ENCODE measurements at places on chromosomes 13 and 19.
A peak's percentile ranks its signal among the peaks of the same experiment; 100 is the strongest.

- DNase-seq, result no peak
These were observed 147.8 kb downstream of the SUCLA2 start for GRCh38 chr13:47853236-47853635.

DNA sequence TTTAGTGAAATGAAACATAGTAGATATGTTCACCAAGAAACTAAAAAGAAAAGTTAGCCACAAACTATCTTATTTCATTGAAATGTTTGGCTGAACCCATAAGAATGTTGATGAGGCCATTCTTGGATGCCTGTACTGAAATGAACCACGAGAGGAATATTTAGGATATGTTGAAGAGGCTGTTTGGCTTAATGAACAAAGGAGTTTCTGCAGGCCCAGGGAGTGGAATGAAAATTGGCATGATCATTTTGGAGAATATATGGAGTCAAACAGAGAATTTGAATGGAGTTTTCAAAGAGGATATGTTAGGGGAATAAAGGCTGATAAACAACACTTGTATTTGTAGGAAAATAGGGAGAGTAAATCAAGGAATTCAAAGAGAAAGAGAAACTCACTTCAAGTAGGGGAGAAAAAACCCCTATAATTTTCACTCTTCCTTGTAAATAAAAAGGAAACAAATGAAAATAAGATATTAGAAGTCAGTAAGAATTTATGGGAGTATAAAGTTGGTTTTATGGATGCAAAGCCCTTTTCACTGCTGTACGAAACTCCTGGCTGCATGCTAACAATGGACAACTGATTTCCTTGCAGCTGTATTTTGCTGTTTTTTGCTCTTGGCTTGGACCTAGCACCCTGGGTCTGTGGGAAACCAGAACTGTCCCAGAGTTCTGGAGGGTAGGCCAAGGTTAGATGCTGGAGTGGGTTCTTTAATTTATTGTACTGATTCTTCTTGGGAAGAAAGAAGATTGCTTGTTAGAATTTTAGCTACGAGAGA lies 36.5 kb downstream of the KL start:
- no peak for DNase-seq

- DNase-seq, result no peak
These were observed 18.4 kb downstream of the LRCH1 start for GRCh38 chr13:46571189-46571908.

GRCh38 chr19:10074153-10074552 lies 12.0 kb upstream of the SHFL start:
- peak; percentile 25 for DNase-seq

DNA sequence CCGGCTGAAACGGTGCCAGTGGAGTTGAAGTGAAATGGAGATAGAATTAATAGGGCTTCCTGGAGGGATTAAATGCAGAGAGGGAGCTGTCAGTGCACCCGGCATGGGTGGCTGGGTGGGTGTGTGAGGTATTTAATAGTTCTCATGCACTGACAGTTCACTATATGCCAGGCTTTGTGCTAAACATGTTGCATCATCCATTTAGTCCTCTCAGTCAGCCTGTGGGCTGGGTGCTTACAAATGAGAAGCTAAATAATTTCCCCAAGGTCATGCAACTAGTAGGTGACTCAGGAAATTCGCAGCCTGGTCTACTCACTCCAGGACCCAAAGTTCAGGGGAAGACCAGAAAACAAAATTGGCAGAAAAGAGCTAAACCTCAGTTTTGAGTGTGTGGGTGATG lies 63.5 kb upstream of the SPATA13 start:
- DNase-seq, result peak; percentile 28

GRCh38 chr13:73119612-73120011 lies 60.8 kb downstream of the KLF5 start:
- no peak for DNase-seq

GRCh38 chr19:56119582-56119978 lies 1.5 kb downstream of the ZNF787 start:
- no peak for DNase-seq

GRCh38 chr13:97429681-97430081 lies 4.3 kb upstream of the RAP2A start:
- DNase-seq, result no peak

DNA sequence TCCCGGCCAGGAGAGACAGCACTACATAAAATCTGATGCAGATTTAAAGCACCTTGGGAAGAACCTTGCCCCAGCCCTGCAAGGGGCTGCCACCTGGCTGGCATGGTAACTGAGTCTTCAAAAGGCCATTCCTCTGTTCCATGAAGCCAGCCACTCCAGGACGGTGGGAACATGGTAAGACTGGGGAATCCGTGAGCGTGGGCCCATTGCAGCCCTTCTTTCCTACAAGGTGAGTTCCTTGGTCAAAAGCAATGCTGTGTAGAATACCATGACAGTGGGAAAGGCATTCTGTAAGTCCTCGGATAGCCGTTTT lies 121.3 kb downstream of the SOX1 start:
- DNase-seq, result no peak

- DNase-seq, result no peak
These were observed 17.6 kb upstream of the WDR88 start for GRCh38 chr19:33114312-33114711.

GRCh38 chr13:91303031-91303430 lies 44.5 kb upstream of the MIR17HG start:
- DNase-seq, result no peak

DNA sequence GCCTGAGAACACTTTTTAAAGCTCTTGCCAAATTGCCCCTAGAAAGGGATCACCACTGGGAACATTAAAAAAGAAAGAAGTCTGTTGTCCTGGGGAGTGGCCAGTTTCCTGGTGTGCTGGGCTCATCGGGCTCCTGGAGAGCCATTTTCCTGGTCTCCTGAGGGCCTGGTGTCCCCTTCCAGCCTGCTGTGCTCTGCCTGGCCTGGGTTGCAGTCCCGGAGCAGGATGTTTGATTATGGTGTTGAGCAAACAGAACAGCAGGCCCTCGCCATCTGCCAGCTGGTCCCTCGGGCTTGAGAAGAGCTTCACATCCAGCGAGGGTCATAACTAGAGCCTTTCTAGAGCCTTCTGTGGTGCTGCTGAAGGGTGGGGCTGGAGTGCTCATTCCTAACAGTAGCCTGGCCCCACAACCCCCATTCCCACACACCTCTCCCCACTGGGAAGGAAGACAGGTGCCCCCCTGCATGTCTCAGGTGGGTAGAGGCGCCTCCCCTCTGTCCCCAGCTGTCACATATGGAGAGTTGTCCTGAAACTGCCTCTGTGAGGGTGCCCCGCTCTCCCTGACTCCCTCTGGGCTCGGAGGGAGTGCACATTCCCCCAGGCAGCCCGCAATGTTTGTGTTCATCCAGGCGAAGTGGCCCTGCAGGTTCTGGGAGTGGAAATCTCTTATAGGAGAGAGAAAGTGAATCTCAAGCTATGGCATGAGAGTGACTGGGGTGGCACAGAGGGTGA lies 151.1 kb downstream of the SIPA1L3 start:
- DNase-seq, result no peak

GRCh38 chr13:100753376-100753775 lies 78.8 kb upstream of the TMTC4 start:
- no peak for DNase-seq

DNA sequence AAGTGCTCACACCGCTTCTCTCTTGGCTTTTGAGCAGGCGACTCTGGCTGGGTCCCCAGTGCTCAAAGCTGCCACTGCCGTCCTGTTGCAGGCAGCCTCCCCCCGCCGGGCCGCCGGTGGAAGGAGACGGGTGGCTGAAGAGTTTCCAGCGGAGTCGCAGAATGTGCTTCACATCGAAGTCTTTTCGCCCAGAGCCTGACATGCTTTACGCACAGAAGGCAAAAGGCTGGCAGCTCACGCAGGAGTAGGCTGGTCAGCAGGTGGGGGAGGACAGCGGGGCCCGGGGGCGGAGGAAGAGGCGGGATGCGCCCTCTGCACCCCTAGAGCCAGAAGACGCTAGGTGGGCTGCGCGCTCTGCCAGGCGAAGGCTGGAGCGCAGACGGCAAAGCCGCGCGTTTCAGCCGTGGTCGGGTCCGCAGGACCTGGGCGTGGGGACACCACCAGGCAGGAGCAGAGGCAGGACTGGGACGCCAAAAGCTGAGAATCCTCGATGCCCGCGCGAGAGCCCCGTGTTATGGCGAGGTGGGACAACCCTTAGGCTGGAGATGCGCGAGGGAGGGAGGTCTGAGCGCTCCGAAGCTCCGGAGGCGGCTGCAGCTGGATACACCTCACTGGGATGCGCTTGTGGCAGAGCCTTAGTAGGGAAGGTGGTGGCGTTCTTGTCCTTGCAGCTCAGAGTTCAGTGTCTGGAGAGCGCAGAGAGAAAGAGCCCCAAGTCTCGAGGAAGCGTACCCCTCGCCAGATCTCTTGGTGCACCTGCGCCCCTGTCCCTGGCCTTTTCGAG lies at the start of gene ATXN8OS:
TSS of gene ATXN8OS (plus strand) at position 329 of the 784 bp plus-strand sequence.
- DNase-seq, result no peak

GRCh38 chr13:31310786-31311185 lies 111.0 kb downstream of the B3GLCT start:
- DNase-seq, result no peak

- no peak for DNase-seq
These were observed 15.0 kb downstream of the MAU2 start for GRCh38 chr19:19335408-19336158.

GRCh38 chr13:67509018-67509417 lies 278.9 kb upstream of the PCDH9 start:
- DNase-seq, result no peak

- no peak for DNase-seq
These were observed 44.7 kb downstream of the CACNA1A start for GRCh38 chr19:13461536-13461935.

- no peak for DNase-seq
These were observed 604 bp downstream of the ERFL start for GRCh38 chr19:41927497-41928192.

GRCh38 chr19:29404951-29405727 lies 120.7 kb upstream of the VSTM2B start:
- no peak for DNase-seq

DNA sequence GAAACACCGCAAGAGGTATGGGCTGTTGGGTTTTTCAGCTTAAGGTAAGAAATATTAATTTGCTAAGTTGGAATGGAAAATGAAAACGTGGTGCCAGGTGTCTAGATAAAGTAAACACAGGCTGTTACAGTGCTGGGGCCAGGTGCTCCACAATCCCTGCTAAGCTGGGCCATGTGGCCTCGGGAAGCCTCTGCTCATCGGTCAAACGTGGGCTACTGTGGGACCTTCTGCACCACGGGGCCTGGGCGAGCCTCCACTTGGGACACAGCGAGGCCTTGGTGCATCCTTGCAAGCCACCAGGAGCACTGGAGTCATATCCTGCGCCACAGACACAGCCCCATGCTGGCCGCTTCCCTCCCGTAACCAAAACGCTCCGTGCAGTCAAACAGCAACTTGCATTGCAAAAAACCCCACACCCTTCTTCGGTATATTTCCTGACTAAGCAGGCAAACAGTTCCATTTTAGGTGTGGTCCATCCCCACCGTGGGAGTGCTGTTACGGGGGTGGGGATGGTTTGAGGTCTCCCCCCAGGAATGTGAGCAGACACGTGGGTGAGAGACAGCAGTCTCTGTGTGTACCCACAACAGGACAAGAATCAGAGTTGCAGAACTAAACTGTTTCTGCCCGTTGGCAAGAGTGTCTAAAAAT lies 96.3 kb upstream of the SOX1 start:
- DNase-seq, result no peak

DNA sequence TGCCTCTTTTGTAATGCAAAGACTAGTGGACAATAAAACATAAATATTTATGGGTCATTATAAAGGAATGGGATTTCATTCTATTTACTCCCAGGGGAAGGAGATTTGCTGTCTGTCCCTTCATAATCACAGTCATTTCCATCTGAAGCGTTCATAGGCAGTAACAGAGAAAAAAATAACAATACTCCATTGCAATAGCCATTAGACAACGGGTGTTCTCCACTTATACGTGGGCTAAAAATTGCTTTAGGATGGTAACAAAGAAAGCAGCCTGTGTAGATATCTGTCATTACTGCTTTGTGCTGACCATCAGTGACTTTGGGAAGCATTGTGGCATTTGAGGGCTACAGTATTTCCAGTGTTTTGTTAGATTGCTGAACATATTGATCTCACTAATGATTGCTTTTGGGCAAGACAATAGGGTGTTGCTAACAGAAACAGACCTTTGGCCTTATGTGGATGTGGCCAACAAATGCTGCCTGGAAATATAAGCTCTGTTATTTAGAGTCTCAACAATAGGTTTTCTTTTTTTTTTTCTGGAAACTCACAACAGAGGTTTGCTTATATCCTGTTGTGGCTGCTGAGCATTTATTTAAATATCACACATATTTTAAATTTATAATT lies 355.2 kb downstream of the MTUS2 start:
- no peak for DNase-seq

GRCh38 chr19:41226874-41227390 lies 7.9 kb downstream of the AXL start:
- no peak for DNase-seq

- DNase-seq, result no peak
These were observed 36.4 kb upstream of the IGFL1 start for GRCh38 chr19:46192992-46193650.

DNA sequence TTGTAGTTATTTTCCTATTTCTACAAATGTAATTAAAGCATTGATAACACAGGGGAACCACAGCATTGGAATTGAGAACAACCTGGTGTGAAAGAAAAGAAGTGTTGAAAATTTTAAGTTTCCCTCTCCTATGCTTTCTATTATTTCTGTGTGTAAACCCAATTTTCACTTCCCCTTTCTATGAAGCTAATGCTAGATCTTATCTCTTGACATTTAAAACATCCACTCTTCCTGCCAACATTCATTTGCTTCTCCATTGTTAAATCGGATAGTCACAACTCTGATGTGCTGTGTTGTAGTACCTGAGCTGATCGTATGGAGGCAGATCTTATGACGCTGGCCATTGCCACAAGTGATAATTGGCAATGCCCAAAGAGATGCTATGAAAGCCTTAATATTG lies 203.0 kb downstream of the ITGBL1 start:
- DNase-seq, result no peak

DNA sequence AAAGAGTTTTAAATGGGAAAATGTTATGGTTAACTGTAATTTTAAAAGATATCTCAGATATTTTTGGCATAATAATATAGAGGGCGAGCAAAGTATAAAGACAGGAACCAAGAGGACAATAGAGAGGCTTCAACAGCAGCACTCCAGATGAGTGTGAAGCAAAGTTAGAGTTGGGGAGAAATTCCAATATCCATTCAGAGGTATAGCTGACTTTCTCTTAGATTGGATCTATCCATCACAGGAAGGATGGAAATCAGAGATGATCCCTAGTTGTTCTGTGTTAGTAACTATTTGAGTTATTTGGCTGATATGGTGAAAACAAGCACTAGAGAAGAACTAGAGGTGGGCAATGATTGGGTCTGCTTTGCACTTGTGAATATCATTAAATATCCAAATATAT lies 786.0 kb upstream of the KLHL1 start:
- DNase-seq, result no peak

- DNase-seq, result no peak
These were observed 140.5 kb upstream of the VSTM2B start for GRCh38 chr19:29385191-29385795.

All from stimulated activated CD8-positive, alpha-beta memory T cell treated with anti-CD3 and anti-CD28 coated beads, Interleukin-7, amount 100 ng/mL, for 48 hours (primary cell).